ENCODE measurements at places on chromosomes 3 and 15.

DNA sequence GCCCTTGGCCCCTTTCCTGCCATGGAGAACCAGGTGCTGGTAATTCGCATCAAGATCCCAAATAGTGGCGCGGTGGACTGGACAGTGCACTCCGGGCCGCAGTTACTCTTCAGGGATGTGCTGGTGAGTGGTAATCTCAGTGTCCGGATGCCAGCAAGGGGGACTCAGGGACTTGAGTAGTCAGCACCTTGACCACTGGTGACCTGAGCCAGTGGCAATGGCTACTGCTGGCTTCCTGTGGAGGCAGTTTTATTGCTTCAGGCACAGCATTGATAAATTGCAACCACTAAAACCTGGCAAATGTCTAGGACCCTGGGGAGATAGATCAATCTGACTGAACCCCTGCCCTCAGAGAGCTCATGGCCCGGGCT is 830 bp downstream of the MAP2K5 start:
- no peak for DNase-seq

DNA sequence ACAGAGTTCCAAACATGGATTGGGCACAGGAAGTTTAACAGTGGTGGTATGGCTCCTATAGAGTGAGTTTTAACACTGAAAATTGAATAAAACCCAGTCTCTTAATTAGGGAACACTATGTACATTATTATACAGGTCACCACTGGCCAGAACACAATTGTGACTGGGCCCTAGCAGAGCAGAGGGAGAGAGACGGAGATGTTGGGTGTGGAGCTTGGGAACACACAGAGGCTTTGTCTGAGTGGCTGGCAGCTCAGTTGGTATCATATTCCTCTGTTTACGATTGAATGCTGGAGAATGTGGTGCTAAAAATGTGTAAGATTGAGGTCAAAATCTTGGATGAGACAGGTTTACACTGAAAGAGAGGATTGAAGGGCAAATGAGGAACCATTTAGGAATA is 6.8 kb upstream of the MOBP start:
- DNase-seq = peak; percentile 84

GRCh38 chr15:84764585-84764984 is 16.2 kb downstream of the ZNF592 start:
- no peak for DNase-seq

GRCh38 chr3:165549037-165549436 is 288.2 kb downstream of the BCHE start:
- DNase-seq = no peak

- DNase-seq = peak; percentile 75
Measured at GRCh38 chr15:95259513-95259912, 1028.2 kb downstream of the MCTP2 start.

- no peak for DNase-seq
Measured at GRCh38 chr3:160546727-160547126, 18.6 kb downstream of the KPNA4 start.

GRCh38 chr3:100570811-100571210 is 38.6 kb upstream of the ADGRG7 start:
- DNase-seq = no peak

- no peak for DNase-seq
Measured at GRCh38 chr3:97720417-97720816, 44.1 kb upstream of the ARL6 start.

DNA sequence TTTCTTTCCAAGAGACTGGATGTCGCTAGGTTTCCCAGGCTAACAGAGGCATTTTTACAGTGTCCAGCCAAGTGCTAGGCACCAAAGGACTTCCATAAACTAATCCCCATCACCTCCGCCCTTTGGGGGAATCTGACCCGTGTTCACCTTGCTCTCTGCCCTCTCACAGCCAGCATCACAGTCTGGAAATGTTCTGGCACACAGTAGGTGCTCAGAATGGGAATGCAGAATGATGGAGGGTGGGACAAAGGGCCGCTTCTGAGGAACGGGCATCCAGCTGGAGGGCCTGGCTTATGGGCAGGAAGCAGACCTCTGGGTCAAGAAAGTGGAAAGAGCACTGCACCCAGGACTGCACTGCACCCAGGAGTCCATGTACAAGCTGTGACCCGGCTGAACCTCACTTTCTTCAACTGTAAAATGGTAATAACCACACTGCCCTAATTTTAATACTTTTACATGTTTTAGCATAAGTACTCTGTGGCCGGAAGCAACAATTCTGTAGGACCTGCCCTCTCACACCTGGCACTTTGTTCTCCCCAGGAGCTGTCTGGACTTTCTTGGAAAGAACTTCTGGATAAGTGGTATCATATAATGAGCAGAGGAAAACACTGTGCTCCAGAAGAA is 901 bp upstream of the NMB start:
- DNase-seq = no peak

DNA sequence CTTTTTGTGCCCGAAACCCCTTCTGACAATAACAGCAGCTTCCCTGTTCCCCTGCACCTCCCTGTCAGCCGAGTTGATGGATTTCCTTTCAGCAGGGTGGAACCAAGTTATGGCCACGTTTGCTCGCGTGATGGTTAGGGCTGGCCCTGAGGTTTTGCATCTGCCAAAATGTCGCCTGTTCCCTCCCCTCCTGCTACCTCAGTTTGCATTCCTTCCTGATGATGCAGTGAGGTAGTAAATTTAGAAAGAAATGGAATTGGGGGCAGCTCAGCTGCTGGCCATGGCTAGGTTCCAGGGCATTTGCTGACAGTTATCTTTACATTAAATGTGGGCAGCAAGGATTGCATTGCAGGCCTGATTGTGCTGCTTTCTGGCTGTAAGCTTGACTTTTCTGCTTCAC is 13.2 kb downstream of the LIMD1 start:
- DNase-seq = no peak

- no peak for DNase-seq
Measured at GRCh38 chr3:48420561-48420960, 9.3 kb downstream of the PLXNB1 start.

- no peak for DNase-seq
Measured at GRCh38 chr3:66957367-66957766, 40.7 kb upstream of the KBTBD8 start.

- no peak for DNase-seq
Measured at GRCh38 chr3:36674816-36675215, 89.5 kb downstream of the DCLK3 start.
